ENCODE measurements at places on chromosomes 16 and 17.

DNA sequence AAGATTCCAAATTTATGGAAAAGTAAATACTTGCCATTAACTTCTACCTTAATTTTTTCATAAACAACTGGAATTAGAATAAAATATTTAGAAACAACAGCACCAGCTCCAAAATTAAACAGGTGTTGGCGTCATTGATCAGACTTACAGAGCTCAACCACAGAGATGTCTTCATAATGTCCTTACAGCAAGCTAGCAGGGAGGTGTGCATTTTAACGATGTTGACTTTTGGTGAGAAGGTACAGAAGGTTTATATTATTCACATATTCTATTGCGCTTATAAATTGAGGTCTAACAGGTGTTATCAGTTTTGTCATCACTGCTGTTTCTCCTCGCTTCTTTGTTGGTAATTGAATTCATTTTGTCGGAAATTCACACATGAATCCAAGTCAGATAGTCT, 226.2 kb upstream of the CA10 start:
- DNase-seq = no peak

DNA sequence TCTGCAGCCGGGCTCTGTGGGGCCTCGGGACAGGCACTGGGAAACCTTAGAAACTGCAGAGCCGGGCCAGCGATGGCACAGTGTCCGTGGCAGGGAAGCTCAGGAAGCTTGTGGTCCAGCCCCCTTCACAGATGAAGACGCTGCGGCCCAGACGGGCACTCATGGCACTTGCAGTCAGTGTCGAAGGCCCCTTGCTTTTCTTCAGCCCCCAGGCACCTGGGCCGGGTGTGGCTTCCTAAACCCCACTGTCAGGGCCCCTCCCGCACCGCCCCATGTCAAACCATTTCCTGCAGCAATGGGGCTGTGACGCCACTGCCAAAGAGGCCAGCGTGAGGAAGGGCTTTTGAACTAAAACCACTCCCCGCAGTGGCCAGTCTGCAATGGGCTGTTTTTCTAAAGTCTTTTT, 164.0 kb downstream of the LAT start:
- no peak for DNase-seq

- DNase-seq = peak; percentile 55
These were observed 14.6 kb downstream of the ALOX12B start for GRCh38 chr17:8072729-8073461.

- no peak for DNase-seq
These were observed 95.7 kb upstream of the METRNL start for GRCh38 chr17:82983510-82984248.

DNA sequence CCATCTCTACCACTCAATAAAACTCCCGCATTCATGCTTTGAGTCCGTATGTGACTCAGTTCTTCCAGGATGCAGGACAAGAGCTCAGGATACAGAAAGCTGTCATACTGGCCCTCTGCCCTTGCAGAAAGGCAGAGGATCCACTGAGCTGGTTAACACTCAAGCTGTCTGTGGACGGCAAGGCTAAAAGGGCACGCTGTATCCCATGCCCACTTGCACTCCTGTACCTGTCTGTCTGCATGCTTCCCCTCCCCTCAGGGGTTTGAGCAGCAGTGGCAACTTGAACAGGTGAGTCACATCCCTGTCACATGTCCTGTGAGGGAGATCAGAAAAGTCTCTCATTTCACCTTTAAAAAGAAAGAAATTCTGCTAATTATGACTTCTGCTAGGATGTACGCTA, 293.8 kb downstream of the HS3ST3B1 start:
- DNase-seq = no peak

Data from right kidney (tissue), 9 donors.